ENCODE measurements at places on chromosomes 11 and 22. TPM values are rescaled to one million over a fixed set of nuclear protein-coding genes. Genes with fewer than 3 reads are reported as not detected.

DNA sequence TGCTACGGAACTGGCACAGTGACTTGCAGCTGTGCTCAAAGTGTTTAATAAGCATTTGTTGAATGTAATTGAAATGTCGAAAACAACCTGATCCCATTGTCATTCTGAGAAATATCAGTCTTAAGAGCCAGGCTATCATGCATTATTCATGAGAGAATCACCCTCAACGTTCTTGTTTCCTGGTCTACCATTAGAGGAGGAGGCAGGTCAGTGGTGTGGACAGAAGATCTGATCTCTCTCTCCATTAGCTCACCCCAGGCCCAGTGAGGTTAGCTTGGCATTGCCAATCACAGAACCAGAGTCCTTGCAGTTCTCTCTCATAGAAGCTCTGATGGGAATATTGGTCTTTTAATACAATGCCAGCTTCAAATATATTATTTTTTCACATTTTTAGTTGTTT lies 121.1 kb upstream of the SPON1 start:
- DNase-seq, result no peak

DNA sequence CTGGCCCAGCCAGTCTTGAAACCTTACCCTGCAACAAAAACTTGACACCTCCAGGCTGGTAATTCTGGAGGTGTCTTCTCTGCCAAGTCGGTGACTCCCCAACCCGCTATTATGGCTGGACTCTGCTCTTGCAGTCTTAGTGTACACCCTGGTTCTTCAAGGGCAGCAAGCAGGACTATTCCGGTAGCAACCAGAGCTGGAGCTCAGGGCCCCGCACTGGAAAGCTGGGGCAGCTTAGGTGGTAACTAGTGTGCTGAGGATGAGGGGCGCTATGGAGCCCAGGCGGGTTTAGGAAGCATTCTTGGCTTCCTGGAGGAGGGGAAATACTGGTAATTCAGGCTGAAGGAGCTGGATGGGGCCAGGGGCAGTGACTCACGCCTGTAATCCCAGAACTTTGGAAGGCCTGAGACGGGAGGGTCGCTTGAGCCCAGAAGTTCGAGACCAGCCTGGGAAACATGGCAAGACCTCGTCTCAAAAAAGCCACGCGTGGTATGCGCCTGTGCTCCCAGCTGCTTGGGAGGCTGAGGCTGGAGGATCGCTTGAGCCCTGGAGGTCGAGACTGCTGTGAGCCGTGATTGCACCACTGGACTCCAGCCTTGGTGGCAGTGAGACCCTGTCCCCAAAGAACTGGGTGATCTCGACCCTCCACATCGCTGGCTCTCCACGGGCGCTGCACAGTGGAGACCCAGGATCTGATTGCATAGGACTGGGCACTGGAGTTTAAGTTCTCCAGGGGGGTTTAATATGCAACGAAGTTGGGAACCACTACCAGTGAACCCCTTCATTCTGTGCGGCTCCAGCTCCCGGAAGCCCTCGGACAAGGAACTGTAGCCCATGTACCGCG lies 10.6 kb upstream of the AIFM3 start:
- no peak for DNase-seq

- DNase-seq, result no peak
Measured at GRCh38 chr22:41124086-41124485, 31.7 kb downstream of the EP300 start.

- no peak for DNase-seq
Measured at GRCh38 chr11:84497981-84498411, 1129.1 kb downstream of the DLG2 start.

- no peak for DNase-seq
Measured at GRCh38 chr11:24886880-24887619, 390.2 kb downstream of the LUZP2 start.

DNA sequence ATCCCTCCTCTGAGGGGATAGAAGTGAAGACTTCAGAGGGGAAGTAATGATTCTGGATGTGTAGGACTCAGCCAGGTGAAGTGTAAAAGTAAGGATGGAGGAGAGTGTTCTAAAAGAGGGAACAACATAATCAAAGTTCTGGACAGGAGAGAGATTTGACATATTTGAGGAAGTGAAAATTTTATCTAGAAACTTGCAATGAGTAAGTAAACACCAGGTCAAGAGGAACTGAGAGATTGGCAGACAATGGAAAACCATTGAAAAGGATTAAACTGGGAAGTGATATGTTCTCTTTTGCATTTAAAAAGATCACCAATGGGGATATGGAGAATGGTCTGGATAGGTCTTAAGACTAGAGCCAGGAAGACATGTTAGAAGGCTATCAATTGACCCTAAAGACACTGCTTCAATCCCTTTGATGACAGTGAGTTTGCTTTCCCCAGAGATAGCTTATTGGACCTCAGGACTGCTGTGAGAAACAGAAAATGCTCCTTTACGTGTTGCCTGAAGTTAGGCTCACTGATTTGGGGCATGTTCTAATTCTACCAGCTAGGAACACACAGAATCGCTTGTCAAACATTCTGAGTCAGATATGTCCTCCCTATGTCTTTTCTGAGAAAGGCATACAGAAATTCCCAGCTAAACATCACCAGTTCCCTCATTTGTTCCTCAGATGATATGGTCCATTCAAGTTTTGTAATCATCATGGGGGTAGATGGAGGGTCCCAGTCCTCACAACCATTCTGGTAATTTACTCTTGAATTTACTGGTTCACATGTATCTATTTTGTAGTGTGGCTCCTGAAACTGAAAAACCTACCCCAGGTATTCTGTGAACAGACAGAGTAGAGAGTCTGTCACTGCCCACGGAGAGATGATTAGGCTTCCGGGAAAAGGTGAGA lies 144.9 kb downstream of the MAML2 start:
- DNase-seq, result no peak

The TSPAN18 gene
- total RNA-seq, result 2.8 TPM

The ARVCF gene
- total RNA-seq, result 2.3 TPM

All from activated B cell treated with CpG ODN at 0.5 μM for 24 hours (primary cell).